ENCODE measurements at places on chromosomes 5 and 9. TPM values are rescaled to one million over a fixed set of nuclear protein-coding genes. Genes with fewer than 3 reads are reported as not detected.

PANK3 gene
- 81.8 TPM for total RNA-seq

SLC46A2 gene
- 0.07 TPM for total RNA-seq

ZFAND5 gene
- 138 TPM for total RNA-seq

CAMSAP1 gene
- 40.5 TPM for total RNA-seq

CDH12 gene
- total RNA-seq: not detected

PCDHB2 gene
- 23.1 TPM for total RNA-seq

DNA sequence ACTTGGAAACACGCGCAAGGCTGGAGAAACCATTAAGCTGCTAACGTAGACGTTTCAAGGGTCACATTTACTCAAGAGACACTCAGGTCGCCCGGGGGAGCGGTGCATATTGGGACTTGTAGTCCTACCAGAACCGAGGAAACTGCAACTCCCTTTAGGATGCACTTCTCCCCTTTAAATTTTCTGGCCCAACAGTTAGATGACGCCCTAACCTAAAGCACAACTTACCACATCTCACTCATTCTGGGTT lies 384 bp upstream of the DMXL1 start:
- peak overlapping the region; percentile 92 for H3K4me3 ChIP-seq
- no peak for DNase-seq
- H3K27me3 ChIP-seq: no peaks in the 10 kb centered on the region
- H3K4me1 ChIP-seq: peaks cover 25% of the 10 kb centered on the region
- no peaks in the 10 kb centered on the region for H3K36me3 ChIP-seq

DNA sequence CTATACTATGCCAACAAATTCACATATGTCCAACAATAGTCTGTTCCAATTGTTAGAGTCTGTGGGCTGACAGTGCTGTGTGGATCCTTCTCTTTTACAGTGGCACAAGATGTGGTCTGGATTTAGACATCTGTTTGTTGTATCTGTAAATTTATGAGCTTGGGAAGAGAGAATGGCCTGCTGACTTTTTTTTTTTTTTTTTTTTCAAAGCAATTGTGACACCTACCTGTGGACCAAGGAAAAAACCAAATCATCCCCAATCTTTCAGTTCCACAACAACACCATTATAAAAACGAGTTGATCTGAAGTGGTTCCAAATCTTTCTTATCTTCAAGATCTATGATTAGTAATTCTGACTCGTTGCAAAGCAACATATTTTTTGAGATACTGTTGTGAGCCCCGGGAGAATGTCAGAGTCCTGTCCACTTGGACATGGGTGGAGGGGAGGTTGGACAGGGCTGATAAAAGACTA lies 4.9 kb downstream of the IRX2 start:
- no peak for DNase-seq
- peak overlapping the region; percentile 44 for H3K4me3 ChIP-seq
- peaks cover 36% of the 10 kb centered on the region for H3K36me3 ChIP-seq

- DNase-seq: no peak
- no peaks in the 10 kb centered on the region for H3K27me3 ChIP-seq
- peaks cover 2% of the 10 kb centered on the region for H3K36me3 ChIP-seq
- H3K4me3 ChIP-seq: no peak overlapping the region
- peaks cover 2% of the 10 kb centered on the region for H3K4me1 ChIP-seq
- no peak overlapping the region for H3K27ac ChIP-seq
These were observed 35.3 kb downstream of the APTX start for GRCh38 chr9:32965999-32966722.

- H3K4me3 ChIP-seq: no peak overlapping the region
- DNase-seq: no peak
- no peaks in the 10 kb centered on the region for H3K36me3 ChIP-seq
- no peaks in the 10 kb centered on the region for H3K27me3 ChIP-seq
- H3K4me1 ChIP-seq: peaks cover 34% of the 10 kb centered on the region
- peak overlapping the region; percentile 5 for H3K27ac ChIP-seq
These were observed 33.4 kb downstream of the DDX4 start for GRCh38 chr5:55771175-55771655.

- H3K27me3 ChIP-seq: no peaks in the 10 kb centered on the region
- H3K27ac ChIP-seq: no peak overlapping the region
- no peak overlapping the region for H3K4me3 ChIP-seq
- H3K4me1 ChIP-seq: peaks cover 14% of the 10 kb centered on the region
- no peak for DNase-seq
- no peaks in the 10 kb centered on the region for H3K36me3 ChIP-seq
These were observed 81.7 kb downstream of the HMHB1 start for GRCh38 chr5:143893638-143894037.

DNA sequence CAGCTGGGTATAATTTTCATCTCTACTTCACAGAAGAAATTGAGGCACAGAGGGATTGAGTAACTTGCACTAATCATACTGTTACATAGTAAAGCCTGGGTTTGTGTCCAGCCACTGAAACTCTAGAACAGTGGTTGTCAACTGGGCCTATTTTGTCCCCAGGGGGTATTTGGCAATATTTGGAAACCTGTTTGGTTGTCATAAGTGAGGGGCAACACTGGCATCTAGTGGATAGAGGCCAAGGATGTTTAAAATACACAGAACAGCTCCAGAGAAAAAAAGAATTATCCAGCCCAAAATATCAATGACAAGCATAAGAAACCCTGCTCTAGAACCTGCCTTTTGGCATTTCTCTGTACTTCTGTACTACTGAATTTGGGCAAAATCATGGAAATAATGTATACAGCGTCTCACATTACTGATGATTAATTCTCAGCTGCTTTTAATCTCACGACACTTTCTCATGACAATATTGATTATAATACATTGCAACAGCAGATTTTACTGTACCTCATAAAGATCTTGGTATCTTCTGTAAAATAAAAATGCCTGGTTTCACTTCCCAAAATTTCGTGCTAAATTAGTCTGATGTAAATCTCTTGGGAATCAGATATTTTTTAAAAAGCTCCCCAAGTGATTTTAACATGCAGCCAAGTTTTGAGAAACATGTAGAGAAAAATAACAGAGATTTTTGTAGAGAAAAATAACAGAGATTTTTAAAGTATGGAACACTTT lies 112.7 kb downstream of the RORB start:
- H3K27ac ChIP-seq: no peak overlapping the region
- H3K36me3 ChIP-seq: no peaks in the 10 kb centered on the region
- no peak for DNase-seq

GRCh38 chr9:94445863-94446262 lies 109.0 kb upstream of the PCAT7 start:
- H3K27me3 ChIP-seq: no peaks in the 10 kb centered on the region
- no peak overlapping the region for H3K4me3 ChIP-seq
- DNase-seq: no peak
- peaks cover 38% of the 10 kb centered on the region for H3K36me3 ChIP-seq
- peak overlapping the region; percentile 82 for H3K27ac ChIP-seq

DNA sequence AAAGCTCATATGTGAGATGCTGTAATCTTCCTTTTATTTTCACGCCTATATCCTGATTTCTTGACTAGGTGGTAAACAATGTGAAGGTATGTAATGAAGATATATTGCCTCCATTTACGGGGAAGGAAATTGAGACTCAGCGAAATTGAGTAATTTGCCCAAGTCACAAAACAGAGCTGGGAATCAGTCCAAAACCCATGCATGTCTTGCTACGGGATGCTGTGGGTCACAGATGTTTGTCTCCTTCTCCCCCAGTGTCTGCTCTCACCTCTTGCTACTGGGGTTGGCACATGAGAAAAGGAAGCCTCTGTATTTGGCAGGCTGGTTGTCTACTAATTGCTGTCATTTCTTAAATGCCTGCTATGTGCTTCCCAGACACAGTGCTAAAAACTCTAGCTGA lies 53.7 kb upstream of the TEX48 start:
- H3K27ac ChIP-seq: no peak overlapping the region
- H3K27me3 ChIP-seq: peaks cover 18% of the 10 kb centered on the region
- H3K4me3 ChIP-seq: no peak overlapping the region
- H3K36me3 ChIP-seq: no peaks in the 10 kb centered on the region
- no peak for DNase-seq

DNA sequence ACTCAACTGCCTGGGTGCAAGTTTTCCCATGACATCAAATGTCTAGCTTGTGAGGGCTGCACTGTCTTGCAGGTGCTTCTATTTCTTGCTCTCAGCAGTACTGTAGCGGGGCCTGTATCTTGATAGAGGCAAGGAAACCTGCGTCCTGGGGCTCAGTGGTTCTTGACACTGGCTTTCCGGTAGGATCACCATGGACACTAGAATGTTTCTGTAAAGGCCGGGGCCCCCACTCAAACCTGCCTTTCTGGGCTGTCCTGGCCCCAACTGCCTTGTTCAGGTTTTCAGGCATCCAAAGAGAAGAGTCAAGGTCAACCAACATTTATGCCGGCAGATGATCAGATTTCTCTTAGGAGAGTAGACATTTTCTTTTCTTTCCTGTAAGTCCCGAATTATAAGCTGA lies 26.7 kb upstream of the TENT4A start:
- H3K27me3 ChIP-seq: peaks cover 30% of the 10 kb centered on the region
- peaks cover 4% of the 10 kb centered on the region for H3K4me1 ChIP-seq
- peak overlapping the region; percentile 32 for H3K4me3 ChIP-seq
- H3K36me3 ChIP-seq: no peaks in the 10 kb centered on the region

All from WTC11 (cell line).